NCI-H1417 treated with DMSO at 0.1 percent for 48 hours (cell line): ENCODE measurements at places on chromosomes 4 and X.

- no peak for DNase-seq
Observed at GRCh38 chrX:155662282-155662681, 49.5 kb upstream of the TMLHE start.

DNA sequence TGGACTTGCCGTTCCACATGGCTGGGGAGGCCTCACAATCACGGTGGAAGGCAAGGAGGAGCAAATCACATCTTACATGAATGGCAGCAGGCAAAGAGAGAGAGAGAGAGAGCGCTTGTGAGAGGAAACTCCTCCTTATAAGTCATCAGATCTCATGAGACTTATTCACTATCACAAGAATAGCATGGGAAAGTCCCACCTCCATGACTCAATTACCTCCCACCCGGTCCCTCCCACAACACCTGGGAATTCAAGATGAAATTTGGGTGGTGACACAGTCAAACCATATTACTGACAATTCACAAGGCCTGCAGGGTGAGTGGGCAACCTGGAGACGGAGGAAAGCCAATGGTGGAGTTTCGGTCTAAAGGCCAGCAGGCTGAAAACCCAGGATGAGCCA is 394.3 kb upstream of the TRAM1L1 start:
- no peak for DNase-seq

DNA sequence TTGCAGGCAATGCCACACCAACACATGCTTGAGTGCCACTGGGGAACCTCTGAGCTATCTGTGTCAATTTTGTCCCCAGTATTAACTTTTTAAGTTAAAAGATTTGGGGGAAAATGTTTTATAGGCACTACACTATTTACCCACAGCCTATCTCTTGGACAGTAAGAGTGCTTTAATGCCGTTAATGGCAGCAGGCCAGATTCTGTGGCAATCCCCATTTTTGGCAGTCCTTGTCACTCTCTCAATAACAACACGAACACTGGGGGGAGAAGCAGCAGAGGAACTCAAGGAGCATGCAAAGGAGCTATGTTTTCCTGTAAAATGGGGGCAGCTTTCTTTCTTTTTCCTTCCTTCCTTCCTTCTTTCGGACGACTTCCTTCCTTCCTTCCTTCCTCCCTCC is 168.6 kb downstream of the NSUN7 start:
- DNase-seq = no peak

- no peak for DNase-seq
Observed at GRCh38 chr4:150384249-150384648, 197.7 kb upstream of the MAB21L2 start.

- no peak for DNase-seq
Observed at GRCh38 chr4:23022032-23022431, 329.3 kb downstream of the GBA3 start.

- DNase-seq = no peak
Observed at GRCh38 chrX:102712981-102713625, 855 bp downstream of the GPRASP2 start.

GRCh38 chrX:39491548-39492297 is 606.0 kb downstream of the BCOR start:
- no peak for DNase-seq

- no peak for DNase-seq
Observed at GRCh38 chrX:123489011-123489410, 243.8 kb downstream of the THOC2 start.

GRCh38 chr4:184380707-184381106 is 93.6 kb downstream of the IRF2 start:
- no peak for DNase-seq

- DNase-seq = no peak
Observed at GRCh38 chr4:41365681-41366080, 109.0 kb downstream of the UCHL1 start.

- DNase-seq = peak; percentile 89
Observed at GRCh38 chr4:48090621-48091020, 43.4 kb downstream of the TXK start.

GRCh38 chrX:45850197-45850774 is 649.6 kb upstream of the DIPK2B start:
- DNase-seq = no peak

GRCh38 chrX:81229229-81229628 is 27.3 kb downstream of the SH3BGRL start:
- no peak for DNase-seq

GRCh38 chrX:7294483-7294882 is 146.5 kb upstream of the PUDP start:
- DNase-seq = no peak

GRCh38 chrX:97682991-97683840 is 799.5 kb downstream of the RPA4 start:
- DNase-seq = no peak

- DNase-seq = peak; percentile 97
Observed at GRCh38 chr4:113064244-113064643, 14.8 kb downstream of the ANK2 start.

GRCh38 chr4:75653845-75654503 is 19.2 kb downstream of the G3BP2 start:
- DNase-seq = no peak

DNA sequence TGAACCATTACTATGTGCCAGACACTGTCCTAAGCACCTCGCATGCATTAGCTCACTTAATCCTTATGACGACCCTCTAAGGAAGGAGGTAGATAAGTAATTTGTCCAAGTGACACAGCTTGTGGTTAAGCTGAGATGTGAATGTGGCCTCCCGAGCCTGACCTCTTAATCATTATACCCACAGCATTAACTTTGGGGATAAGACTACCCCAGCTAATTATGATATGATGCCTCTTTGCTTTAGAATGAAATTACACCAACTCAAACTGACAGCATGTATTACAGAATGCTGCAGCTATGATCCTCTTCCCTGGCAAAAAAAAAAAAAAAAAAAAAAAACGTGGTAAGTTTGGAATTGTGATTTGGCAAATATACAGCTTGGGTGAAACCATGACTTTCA is 53.5 kb downstream of the APBB2 start:
- DNase-seq = no peak

- DNase-seq = no peak
Observed at GRCh38 chr4:31539284-31540069, 819.3 kb downstream of the PCDH7 start.

DNA sequence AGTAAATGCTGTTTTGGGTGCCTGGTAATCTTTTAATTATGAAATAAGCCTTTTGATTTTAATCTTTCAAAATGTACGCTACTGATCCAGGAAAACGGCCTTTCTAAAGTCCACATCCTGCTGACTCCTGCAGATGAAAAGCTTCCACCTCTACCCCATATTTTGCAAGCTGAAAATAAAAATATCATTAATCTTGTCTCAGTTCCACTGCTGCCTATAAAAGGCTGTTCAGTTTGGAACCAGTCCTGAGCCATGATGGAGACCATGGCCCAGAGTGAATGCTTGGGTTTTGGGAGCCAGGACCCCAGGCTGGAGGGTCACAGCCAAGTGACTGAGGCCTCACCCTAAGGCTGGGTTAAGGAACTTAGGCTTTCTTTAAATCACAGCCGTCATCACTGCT is 110.8 kb downstream of the AFF1 start:
- DNase-seq = no peak

DNA sequence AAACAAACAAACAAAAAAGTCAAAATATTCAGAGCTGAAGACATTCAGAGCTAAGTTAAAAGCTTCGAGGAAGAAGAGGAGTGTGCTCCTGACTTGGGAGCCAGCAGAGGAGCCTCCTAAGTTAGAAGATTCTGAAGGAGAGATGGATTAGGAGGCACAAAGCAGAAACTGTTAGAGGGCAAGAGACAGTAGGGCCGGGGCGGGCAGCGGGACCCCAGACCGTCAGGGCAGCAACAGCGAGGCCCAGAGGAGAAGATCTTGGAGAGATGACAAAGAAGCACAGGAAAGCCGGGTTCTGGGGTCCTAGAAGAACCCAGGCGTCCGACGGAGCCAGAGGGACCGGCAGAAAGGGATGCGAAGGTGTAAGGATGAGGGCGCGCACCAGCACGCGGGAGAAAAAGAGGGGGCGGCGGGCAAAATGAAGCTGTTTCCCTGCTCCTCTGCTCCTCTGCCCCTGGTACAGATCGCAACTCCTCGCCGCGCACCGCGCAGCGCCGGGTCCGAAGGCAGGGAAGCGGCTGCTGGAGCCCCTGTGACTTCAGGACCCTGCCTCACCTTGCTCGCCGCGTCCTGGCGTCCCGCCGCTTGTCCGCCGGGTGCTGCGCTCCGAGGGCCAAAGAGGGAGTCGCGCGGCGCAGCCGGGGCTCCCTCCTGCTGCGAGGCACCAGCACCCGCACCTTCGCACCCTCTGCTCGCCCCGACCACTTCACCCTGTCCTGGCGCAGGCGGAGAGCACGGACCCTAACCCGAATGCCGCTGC is 477 bp downstream of the KLHL13 start:
- DNase-seq = no peak

GRCh38 chr4:36099509-36099908 is 144.8 kb downstream of the ARAP2 start:
- no peak for DNase-seq
